MG63 (cell line): ENCODE measurements at places on chromosomes 5 and 9. TPM values are rescaled to one million over a fixed set of nuclear protein-coding genes. Genes with fewer than 3 reads are reported as not detected.

GRCh38 chr9:78014776-78015175 lies 16.8 kb downstream of the GNAQ start:
- DNase-seq, result no peak

TNFSF8 gene
- total RNA-seq, result not detected in 2 replicates

DNA sequence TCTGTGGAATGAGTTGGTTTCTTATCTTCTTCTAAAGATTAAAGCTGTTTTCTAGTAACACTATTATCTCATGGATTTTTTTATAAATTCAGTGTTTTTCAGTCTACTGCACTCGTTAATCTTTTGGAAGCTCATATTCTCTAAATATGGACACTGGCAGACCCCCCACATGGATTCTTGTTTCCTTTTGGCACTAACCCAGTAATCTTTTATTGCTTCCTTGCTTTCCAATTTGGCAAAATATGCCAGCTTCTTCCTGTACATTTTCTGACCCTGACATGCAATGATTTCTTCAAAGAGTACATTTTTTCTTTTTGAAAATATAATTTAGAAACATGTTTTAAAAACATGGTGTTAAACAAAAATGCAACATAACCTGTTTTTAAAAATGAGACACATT lies 474.2 kb upstream of the FTMT start:
- DNase-seq, result no peak

DNA sequence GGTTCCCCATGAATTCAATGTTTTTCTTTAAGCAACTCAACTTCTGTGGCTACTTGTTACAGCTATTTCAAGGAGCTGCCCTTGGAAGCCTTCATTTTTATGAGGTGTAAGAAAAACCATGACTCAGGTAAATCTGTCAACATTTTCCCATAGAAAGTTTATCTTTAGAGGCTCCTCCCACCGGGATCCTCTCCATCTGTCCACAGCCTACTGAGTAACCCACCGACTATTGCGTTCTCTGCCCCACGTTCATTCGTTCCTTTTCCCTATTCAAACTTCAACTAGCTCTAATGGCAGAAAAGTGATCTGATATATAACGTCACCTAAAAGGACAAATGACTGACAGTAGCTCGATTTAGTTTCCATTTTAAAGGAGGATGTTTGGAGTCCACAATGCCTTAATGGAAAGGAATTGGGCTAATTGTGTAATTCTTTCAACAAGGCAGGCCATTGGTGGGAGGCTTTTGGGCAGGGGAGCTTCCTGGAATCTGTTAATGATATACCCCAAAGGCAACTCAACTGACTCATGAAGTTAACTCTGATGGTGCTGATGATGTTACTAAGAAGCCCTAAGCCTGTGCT lies 29.3 kb upstream of the NR3C1 start:
- no peak for DNase-seq

- no peak for DNase-seq
These were observed 11.9 kb downstream of the RAPGEF1 start for GRCh38 chr9:131727795-131728545.

- no peak for DNase-seq
These were observed 322 bp upstream of the SH3GL2 start for GRCh38 chr9:17578577-17578910.

- DNase-seq, result no peak
These were observed 159.6 kb downstream of the MAPKAP1 start for GRCh38 chr9:125547368-125547767.

PHF24 gene
- not detected in 2 replicates for total RNA-seq

CARTPT gene
- not detected in 2 replicates for total RNA-seq

- DNase-seq, result no peak
These were observed 1809.9 kb upstream of the ACO1 start for GRCh38 chr9:30574355-30575151.

GRCh38 chr9:37511016-37512010 lies 25.6 kb downstream of the POLR1E start:
- DNase-seq, result peak; percentile 48

FCN1 gene
- total RNA-seq, result not detected in 2 replicates

LCN12 gene
- not detected in 2 replicates for total RNA-seq

- peak; percentile 71 for DNase-seq
These were observed 241.2 kb downstream of the PIK3R1 start for GRCh38 chr5:68456756-68457217.

GRCh38 chr5:32156635-32157034 lies 17.5 kb downstream of the GOLPH3 start:
- DNase-seq, result no peak

GNA14 gene
- total RNA-seq, result not detected in 2 replicates

PRDM12 gene
- not detected in 2 replicates for total RNA-seq

DNA sequence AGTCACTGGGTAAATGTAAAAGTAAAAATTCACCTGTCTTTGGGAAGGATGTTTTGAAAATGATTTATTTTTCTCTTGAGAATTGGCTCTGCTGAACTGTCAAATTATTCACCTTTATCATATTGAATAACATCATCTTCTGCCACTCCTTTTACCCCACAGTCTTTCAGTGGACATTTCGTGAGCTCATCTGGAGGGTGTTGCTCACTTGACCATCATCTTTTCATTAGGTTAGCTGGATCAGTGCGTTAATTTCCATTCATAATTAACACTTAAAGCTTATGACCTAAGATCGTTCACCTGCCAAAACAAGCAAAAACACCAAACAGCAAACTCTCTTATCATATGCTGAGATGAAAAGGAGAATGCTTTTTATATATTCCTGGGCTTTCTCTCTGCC lies 53.4 kb upstream of the TNFAIP8 start:
- no peak for DNase-seq

ADAM19 gene
- total RNA-seq, result 10.6 and 16.4 TPM in 2 replicates

DNA sequence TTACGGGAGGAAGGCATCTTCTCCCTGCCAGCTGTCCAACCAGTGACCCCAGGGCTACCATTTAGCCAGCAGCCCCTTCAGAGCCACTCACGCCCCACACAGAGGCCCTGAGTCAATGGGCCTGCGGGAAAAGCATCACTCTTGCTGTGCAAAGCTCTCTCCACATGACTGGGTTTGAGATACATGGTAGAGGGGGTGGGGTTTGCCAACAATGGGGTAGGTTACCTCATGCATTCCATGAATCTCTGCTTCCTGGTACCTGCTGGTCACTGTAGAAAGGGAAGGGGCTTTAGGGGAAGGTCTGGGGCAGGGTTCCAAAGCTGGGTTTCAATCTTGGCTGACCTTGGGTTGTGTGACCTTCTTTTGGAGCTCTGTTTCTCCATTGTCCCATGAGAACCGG lies 22.9 kb upstream of the TTLL11 start:
- no peak for DNase-seq

GRCh38 chr9:98374385-98375051 lies 119.1 kb upstream of the TBC1D2 start:
- no peak for DNase-seq

GPR150 gene
- total RNA-seq, result not detected in 2 replicates

RNF180 gene
- 0.10 TPM in 1 of 2 replicates, not detected in the other for total RNA-seq

- DNase-seq, result peak; percentile 31
These were observed 249.9 kb downstream of the MARCHF11 start for GRCh38 chr5:15929611-15930263.

GRCh38 chr9:125835655-125836054 lies 88.5 kb downstream of the PBX3 start:
- no peak for DNase-seq

DNA sequence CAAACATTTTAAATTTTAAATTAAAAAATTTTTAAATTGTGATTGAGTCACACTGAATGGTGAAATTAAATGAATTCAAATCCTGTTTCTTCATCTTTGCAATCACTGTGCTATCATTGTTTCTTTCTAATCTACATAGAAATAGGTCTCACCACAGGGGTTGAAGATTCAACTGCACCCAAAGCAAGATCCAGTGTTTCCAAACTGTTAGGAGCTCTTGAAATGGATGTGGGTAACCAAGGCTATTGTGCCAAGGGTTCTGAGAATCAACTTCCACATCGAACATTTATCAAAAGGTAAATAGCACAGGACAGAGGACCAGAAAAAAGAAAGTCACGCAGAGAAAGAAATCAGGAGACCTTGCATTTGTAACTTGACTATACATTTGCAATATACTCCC lies 172.6 kb upstream of the RASEF start:
- no peak for DNase-seq

GPX3 gene
- total RNA-seq, result 2.3 and 5.6 TPM in 2 replicates

DNA sequence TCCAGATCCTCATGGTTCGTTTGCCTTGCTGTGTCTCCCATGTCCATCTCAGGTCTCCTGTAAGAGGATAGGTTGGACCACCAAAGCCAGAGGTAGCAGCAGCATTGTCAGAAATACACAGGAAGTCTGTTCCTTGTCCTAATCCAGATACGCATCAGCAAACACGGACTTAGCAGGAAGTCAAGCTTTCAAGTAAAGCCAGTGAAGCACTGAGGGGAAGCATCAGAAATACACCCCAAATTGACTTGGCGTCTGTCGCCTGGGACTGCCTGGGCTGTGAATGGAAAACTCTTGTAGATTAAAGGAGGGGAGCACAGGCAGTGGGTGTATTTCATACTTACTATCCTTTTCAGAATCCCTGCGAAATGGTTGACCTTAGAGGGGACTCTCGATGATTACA lies 171.3 kb downstream of the PSAT1 start:
- no peak for DNase-seq

GRCh38 chr5:137350791-137351190 lies 148.3 kb downstream of the SPOCK1 start:
- no peak for DNase-seq

- DNase-seq, result no peak
These were observed 183.3 kb downstream of the SH3GL2 start for GRCh38 chr9:17761984-17762676.

PNPLA7 gene
- not detected in 2 replicates for total RNA-seq

PAEP gene
- not detected in 2 replicates for total RNA-seq

DNA sequence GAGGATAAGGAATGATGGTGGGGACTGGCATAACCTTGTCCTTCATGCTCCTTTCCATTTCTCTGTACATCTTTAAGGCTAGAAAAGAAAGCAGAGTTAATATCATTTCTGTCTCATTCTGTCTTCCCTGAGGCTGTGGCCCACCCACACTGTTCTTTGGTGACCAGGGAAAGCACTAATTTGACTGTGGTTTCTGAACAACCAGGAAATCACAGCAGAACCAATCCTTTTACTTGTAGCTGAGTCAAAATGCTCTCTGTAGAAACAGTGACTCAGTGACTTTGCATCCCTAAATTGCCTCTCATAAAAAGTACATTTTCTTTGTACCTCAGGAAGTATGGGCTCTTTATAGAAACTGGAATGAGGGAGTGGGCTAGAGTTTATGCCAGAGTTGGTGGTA lies 28.1 kb downstream of the IL33 start:
- no peak for DNase-seq

PSMD5 gene
- 20.4 and 29.1 TPM in 2 replicates for total RNA-seq

DNA sequence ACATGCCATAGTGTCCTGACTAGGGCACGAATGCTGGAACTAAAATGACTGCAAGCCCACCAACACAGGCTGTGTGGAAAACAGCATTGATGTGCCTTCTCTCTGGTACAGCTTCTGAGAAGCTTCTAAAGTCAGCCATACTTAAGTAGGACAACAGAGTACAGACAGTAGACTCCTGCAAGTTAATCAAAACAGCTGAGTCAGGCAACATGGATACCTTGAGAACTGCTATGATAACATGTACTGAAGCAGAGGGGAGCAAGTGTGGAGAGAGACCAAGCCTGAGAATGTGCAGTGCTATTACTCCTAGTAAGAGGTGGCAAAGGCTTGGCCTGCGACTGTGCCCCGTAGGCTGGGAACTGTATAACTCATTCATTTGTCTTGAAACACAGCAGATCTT lies 2.5 kb downstream of the ISCA1 start:
- no peak for DNase-seq

PALM2AKAP2 gene
- total RNA-seq, result 0.07 and 0.56 TPM in 2 replicates

- peak; percentile 13 for DNase-seq
These were observed 52.7 kb downstream of the RNF145 start for GRCh38 chr5:159156426-159157238.
